DND-41 (cell line): ENCODE measurements at places on chromosomes 5 and 9.

GRCh38 chr9:112315331-112316257, 17.8 kb downstream of the PTBP3 start:
- peaks cover 2% of the 10 kb centered on the region; the same call in 1 of the 2 replicates for H3K36me3 ChIP-seq
- DNase-seq: no peak
- peak overlapping the region; percentile 15; the same call in 1 of the 2 replicates for H3K27ac ChIP-seq
- peaks cover 24% of the 10 kb centered on the region for H3K4me1 ChIP-seq

DNA sequence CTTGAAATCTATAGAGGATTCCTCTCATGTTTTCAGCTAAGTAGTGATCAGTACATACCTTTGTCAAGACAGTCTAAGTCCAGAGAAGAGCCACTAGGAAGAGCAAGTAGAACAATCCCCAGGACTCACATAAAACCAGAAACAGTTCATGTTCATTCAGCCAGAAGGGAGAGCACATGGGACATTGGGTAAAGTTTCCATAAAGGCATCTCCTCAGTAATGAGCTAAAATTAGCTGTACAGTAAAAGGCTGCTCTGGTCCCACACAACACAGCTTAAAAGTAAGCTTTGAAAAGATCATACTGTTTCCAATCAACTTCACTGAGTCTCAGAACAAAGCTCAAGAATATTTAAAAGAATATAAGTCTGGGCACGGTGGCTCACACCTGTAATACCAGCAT, 32.4 kb downstream of the HOMER1 start:
- no peaks in the 10 kb centered on the region for H3K4me1 ChIP-seq
- no peak for DNase-seq
- H3K27me3 ChIP-seq: no peaks in the 10 kb centered on the region
- H3K36me3 ChIP-seq: no peaks in the 10 kb centered on the region

- H3K4me3 ChIP-seq: no peak overlapping the region
- no peak overlapping the region for H3K27ac ChIP-seq
- H3K27me3 ChIP-seq: no peaks in the 10 kb centered on the region
- H3K36me3 ChIP-seq: no peaks in the 10 kb centered on the region
These were observed 163.3 kb upstream of the ZNF608 start for GRCh38 chr5:124909734-124910133.

GRCh38 chr5:112485934-112486355, 66.9 kb upstream of the EPB41L4A start:
- no peak overlapping the region for H3K27ac ChIP-seq
- DNase-seq: no peak
- H3K4me3 ChIP-seq: no peak overlapping the region
- H3K36me3 ChIP-seq: no peaks in the 10 kb centered on the region
- no peaks in the 10 kb centered on the region for H3K4me1 ChIP-seq

DNA sequence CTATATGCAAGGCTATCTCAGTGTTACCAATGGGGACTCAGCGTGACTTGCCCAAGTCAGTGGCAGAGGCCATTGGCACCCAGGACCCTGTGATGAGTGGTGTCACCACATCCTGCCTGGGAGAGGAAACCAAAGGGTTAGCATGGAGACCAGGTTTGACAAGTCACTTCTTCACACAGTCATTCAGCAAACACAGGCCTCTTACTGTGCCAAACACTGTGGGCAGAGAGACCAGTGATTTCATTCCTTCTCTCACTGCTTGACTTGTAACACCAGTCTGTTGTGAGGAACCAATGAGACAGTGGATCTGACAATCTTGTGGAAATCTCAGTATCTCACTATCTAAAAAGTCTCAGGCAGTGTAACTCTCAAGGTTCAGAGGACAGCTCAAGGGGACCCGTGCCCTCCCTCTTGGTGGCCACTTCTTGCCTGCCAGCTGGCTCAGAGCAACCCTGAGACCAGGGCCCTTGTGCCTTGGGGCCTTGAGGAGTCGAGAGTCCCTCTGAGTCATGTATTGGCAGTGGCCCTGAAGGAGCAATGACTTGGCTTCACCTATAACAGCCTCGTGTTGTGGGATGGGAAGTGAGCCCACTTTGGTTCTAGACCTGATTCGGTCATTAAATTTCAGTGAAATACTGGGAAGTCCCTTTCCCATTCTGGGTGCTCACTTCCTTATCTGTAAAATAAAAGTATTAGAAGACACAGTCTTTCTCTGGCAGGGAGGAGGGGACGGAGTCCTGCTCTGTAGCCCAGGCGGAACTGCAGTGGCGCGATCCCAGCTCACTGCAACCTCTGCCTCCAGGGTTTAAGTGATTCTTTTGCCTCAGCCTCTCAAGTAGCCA, 1.6 kb downstream of the FABP6 start:
- no peak overlapping the region for H3K4me3 ChIP-seq
- H3K27ac ChIP-seq: no peak overlapping the region
- H3K27me3 ChIP-seq: no peaks in the 10 kb centered on the region
- no peaks in the 10 kb centered on the region for H3K36me3 ChIP-seq
- H3K4me1 ChIP-seq: no peaks in the 10 kb centered on the region
- DNase-seq: peak; percentile 5

- H3K27me3 ChIP-seq: no peaks in the 10 kb centered on the region
- no peaks in the 10 kb centered on the region for H3K4me1 ChIP-seq
- no peak overlapping the region for H3K4me3 ChIP-seq
- no peaks in the 10 kb centered on the region for H3K36me3 ChIP-seq
- no peak for DNase-seq
These were observed 46.5 kb downstream of the CXXC5 start for GRCh38 chr5:139694556-139695177.

GRCh38 chr5:62718324-62718723, 139.7 kb downstream of the LRRC70 start:
- H3K27me3 ChIP-seq: peaks cover 9% of the 10 kb centered on the region
- no peak overlapping the region for H3K4me3 ChIP-seq
- H3K27ac ChIP-seq: no peak overlapping the region
- DNase-seq: no peak

- DNase-seq: no peak
- no peaks in the 10 kb centered on the region for H3K36me3 ChIP-seq
- no peak overlapping the region for H3K27ac ChIP-seq
These were observed 303.7 kb upstream of the PAPPA start for GRCh38 chr9:115849679-115850412.

DNA sequence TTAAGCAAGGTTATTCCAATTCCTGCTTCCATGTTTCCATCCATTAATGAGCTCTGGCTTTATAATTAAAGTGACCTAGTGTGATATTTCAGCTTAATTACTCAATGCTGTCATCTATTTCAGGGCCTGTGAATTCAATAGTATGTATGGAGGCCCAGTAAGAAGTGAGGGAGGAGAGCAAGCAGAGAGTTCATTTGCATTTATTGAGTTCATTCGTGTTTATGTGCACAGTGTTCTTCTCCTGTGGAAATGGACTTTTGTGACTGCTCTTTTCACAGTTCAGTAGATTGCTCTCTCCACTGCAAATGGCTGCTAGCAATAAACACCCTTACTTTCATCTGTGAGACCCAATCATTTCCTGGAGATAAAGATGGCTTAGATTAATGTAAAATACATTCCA, 130.9 kb downstream of the CEMIP2 start:
- no peaks in the 10 kb centered on the region for H3K27me3 ChIP-seq
- DNase-seq: no peak
- no peak overlapping the region for H3K27ac ChIP-seq
- H3K4me1 ChIP-seq: no peaks in the 10 kb centered on the region

GRCh38 chr9:34652602-34653000, 616 bp downstream of the IL11RA start:
- H3K27me3 ChIP-seq: no peaks in the 10 kb centered on the region
- peaks cover 27% of the 10 kb centered on the region for H3K36me3 ChIP-seq
- peaks cover 12% of the 10 kb centered on the region for H3K4me1 ChIP-seq
- H3K4me3 ChIP-seq: no peak overlapping the region
- H3K27ac ChIP-seq: no peak overlapping the region

GRCh38 chr5:143023411-143024096, 253.4 kb downstream of the ARHGAP26 start:
- DNase-seq: no peak
- no peak overlapping the region for H3K4me3 ChIP-seq
- no peak overlapping the region for H3K27ac ChIP-seq
- H3K4me1 ChIP-seq: no peaks in the 10 kb centered on the region

DNA sequence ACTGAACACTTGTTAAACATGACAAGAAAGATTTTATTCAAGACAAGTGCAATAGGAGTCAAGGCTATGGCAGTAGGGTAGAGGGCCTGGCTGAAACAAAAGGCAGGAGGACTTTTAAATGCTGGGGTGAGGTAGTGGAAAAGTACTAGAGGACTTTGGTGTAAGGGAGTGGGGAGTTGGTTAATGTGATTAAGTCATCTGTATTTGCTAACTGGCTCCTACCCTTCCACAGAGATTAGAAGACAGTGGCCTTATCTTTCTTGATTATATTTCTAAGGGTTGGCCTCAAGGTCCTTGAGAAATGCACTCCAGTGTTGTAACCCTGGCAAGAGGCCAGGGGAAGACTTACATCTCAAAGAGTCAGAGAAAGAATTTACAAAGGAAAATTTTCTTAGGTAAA, 160.2 kb upstream of the FTMT start:
- no peaks in the 10 kb centered on the region for H3K36me3 ChIP-seq
- H3K27me3 ChIP-seq: no peaks in the 10 kb centered on the region
- DNase-seq: no peak
- H3K4me3 ChIP-seq: no peak overlapping the region
- peaks cover 12% of the 10 kb centered on the region for H3K4me1 ChIP-seq

DNA sequence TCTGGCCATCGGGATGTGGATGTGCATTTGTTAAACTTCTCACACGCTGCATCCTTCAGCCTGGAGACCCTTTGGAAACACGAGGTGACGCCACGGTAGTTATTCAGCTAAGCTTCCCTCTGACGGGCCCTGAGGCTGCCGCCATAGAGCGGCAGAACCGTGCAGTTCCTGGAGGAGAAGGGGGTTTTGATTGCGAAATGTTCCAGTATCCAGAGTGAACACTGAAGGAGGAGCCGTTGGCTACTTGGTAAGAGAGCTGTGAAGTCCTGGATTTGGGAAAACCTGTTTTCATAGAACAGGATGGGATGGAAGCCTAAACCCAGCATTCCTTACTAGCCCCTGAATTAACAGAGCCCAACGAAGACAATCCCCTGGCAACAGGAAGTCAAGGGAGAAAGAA, 23.0 kb upstream of the EXOC3 start:
- H3K4me1 ChIP-seq: peaks cover 10% of the 10 kb centered on the region
- DNase-seq: no peak
- no peak overlapping the region for H3K27ac ChIP-seq
- H3K27me3 ChIP-seq: no peaks in the 10 kb centered on the region
- no peaks in the 10 kb centered on the region for H3K36me3 ChIP-seq
- H3K4me3 ChIP-seq: no peak overlapping the region

DNA sequence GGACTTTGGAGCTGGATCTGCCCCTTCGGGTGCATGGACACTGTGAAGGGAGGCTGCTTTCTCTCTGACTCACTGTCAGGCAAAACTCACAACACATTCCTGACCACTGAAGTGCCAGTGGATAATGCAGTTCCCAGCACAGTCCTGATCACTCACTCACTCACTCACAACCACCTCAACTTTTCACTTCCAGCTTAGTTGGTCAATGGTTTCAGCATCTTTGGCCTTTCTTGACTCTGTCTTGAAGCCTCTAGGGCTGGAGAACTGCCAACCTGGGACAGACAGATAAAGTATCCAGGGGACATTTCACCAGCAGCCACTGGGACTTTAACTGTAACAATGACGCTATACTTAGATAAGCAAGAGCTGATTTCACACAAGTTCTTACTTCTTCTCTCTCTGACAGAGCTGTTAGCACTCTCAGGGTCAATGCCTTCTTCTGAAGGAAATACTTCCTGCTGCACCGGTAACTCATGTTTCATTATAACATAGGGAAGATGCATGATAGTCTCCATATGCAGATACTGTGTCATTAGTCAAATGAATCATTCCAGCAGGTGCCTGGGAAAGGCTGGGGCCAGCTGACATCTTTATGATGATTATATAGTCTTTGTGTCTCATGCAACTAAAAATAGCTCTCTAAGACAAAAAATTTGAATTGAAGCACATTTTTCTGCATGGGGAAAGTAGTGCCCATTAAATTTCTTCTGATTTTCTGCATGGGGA, 499.0 kb downstream of the SEMA5A start:
- no peak overlapping the region for H3K27ac ChIP-seq
- no peaks in the 10 kb centered on the region for H3K4me1 ChIP-seq
- DNase-seq: no peak
- no peak overlapping the region for H3K4me3 ChIP-seq
- no peaks in the 10 kb centered on the region for H3K36me3 ChIP-seq
- no peaks in the 10 kb centered on the region for H3K27me3 ChIP-seq

DNA sequence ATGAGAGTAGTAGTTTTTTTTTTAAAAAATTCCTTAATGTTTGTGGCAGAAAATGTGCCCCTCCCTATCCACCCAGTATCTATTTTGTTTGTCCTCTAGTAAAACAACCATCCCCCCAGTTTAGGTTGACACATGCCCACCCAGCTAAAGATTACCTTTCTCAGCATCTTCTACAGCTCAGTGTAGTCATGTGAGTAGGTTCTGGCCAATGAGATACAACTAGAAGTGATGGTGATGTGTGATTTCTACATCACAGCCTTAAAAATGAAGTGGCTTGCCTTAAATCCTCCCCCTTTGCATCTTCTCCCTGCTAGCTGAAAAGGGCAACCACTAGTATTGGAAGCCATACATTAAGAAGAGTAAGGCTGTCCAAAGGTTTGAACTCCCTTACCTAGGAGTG, 14.9 kb downstream of the CHD1 start:
- H3K36me3 ChIP-seq: peaks cover 87% of the 10 kb centered on the region
- DNase-seq: no peak
- H3K4me1 ChIP-seq: peaks cover 21% of the 10 kb centered on the region; the same call in 1 of the 2 replicates
- H3K27ac ChIP-seq: no peak overlapping the region

GRCh38 chr5:154945695-154946301, 4.9 kb downstream of the MRPL22 start:
- H3K36me3 ChIP-seq: peaks cover 6% of the 10 kb centered on the region; the same call in 1 of the 2 replicates
- no peak overlapping the region for H3K4me3 ChIP-seq
- H3K4me1 ChIP-seq: peaks cover 25% of the 10 kb centered on the region

GRCh38 chr5:140174465-140175366, at the start of gene CYSTM1:
Gene CYSTM1, plus strand, starts transcription at chr5:140175188. Its CDS starts 19,278 bp downstream, at chr5:140194466.
- H3K27me3 ChIP-seq: no peaks in the 10 kb centered on the region
- peak; percentile 95 for DNase-seq
- H3K4me1 ChIP-seq: peaks cover 20% of the 10 kb centered on the region
- peak within 1 kb of the TSS; percentile 68 for H3K4me3 ChIP-seq
- no peaks in the 10 kb centered on the region for H3K36me3 ChIP-seq
- H3K27ac ChIP-seq: peak within 1 kb of the TSS; percentile 70

GRCh38 chr5:178818094-178818493, 41.7 kb upstream of the ZNF354B start:
- no peaks in the 10 kb centered on the region for H3K36me3 ChIP-seq
- no peaks in the 10 kb centered on the region for H3K4me1 ChIP-seq
- no peak overlapping the region for H3K4me3 ChIP-seq
- no peaks in the 10 kb centered on the region for H3K27me3 ChIP-seq

DNA sequence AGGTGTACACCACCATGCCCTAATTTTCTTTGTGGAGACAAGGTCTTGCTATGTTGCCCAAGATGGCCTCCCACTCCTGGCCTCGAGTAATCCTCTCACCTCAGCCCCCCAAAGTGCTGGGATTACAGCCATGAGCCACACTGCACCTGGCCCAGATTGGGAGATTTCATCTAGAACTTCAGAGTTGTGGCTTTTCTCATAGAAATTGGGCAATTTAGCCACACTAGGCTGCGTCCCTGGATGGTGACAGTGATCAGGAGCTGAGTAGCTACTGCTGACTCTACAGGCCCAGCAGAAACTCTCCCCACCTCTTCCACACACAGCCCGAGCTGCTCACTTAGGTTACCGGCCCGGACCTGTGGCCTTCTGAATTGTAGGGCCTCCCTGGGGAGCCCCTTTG, 7.7 kb downstream of the PFN3 start:
- no peak for DNase-seq
- H3K4me3 ChIP-seq: no peak overlapping the region
- peaks cover 6% of the 10 kb centered on the region for H3K4me1 ChIP-seq
- H3K27me3 ChIP-seq: peaks cover 17% of the 10 kb centered on the region
- H3K36me3 ChIP-seq: no peaks in the 10 kb centered on the region
